Muscle of arm (tissue), 14 donors: ENCODE measurements at places on chromosomes 5 and 9. TPM values are rescaled to one million over a fixed set of nuclear protein-coding genes. Genes with fewer than 3 reads are reported as not detected.

The NIPAL4 gene
- polyA plus RNA-seq: 0.15 TPM

The PCDHGA7 gene
- polyA plus RNA-seq: not detected

The DDX4 gene
- 0.21 TPM for polyA plus RNA-seq

The ANKRD18B gene
- 0.73 TPM for polyA plus RNA-seq

The WNT8A gene
- polyA plus RNA-seq: not detected

The FAM78A gene
- 30.6 TPM for polyA plus RNA-seq

The ZNF483 gene
- 1.6 TPM for polyA plus RNA-seq

The SURF2 gene
- polyA plus RNA-seq: 7.6 TPM

The CCNJL gene
- not detected for polyA plus RNA-seq

The PCDHGC5 gene
- not detected for polyA plus RNA-seq

The ADGRV1 gene
- 4.3 TPM for polyA plus RNA-seq

The HAPLN1 gene
- 0.24 TPM for polyA plus RNA-seq

The SLC45A2 gene
- polyA plus RNA-seq: 1.1 TPM
